HepG2 (cell line): ENCODE measurements at places on chromosomes 6 and 20.

DNA sequence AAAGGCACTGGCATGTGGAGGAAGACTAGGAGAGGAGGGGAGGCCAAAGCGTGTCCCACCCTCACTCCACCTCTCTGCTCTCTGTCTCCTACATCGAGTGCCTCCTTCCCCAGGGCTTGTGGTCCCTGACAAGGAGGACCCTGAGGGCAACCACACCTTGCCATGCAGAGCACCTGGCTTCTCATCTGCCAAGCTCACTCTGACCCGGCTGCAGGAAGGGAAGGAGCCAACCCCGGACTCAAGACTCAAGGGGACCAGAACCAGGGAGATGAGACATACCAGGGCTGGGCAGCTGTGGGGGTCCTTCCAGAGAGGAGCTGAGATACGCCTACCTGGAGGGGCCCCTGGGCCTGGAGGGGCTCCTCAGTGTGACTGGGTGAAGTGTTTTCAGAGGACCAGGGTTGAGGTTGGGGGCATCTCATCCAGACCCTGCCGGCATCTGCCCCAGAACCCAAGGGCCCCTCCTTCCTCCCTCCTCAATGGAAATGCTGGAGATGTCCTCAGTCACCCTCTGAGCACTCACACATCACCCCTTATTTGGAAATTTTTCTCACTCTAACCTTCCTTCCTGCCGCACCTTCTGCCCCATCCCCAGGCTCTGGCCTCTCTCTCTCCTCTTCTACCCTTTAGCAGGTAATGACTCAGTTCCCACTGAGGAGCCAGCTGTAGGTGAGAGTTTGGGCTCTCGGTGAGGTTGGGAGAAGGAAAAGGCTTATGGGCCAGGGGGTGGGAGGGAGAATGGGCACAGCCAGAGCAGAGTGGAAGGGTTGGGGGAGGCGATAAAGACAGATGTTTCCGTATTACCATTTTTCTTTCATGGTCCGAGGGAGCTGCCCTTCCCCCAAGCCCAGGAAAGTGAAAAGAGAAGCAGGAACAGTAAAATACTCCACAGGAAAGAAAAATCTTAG is 32.0 kb upstream of the POU5F1 start:
- no peak for DNase-seq

GRCh38 chr20:57199656-57200405 is 66.6 kb downstream of the BMP7 start:
- DNase-seq: no peak

DNA sequence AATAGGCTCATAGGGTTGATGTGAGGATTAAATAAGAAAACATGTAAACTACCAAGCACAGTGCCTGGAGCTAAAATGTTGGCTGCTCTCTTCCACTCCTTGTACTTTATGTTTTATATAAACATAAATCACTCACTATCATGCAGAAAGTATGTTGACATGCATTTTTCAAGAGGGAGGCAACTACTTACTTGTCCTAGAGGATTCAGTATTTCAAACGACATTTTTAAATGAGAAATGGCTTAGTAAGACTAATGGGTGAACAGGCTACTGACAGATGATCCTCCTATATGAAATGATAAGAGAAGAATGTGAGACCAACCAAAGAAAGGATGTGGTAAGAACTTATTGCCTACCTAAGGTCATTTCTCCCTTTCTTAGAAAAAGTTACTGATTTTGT is 21.0 kb downstream of the LATS1 start:
- no peak for DNase-seq

GRCh38 chr20:7841291-7841970 is 98.8 kb downstream of the HAO1 start:
- DNase-seq: no peak

DNA sequence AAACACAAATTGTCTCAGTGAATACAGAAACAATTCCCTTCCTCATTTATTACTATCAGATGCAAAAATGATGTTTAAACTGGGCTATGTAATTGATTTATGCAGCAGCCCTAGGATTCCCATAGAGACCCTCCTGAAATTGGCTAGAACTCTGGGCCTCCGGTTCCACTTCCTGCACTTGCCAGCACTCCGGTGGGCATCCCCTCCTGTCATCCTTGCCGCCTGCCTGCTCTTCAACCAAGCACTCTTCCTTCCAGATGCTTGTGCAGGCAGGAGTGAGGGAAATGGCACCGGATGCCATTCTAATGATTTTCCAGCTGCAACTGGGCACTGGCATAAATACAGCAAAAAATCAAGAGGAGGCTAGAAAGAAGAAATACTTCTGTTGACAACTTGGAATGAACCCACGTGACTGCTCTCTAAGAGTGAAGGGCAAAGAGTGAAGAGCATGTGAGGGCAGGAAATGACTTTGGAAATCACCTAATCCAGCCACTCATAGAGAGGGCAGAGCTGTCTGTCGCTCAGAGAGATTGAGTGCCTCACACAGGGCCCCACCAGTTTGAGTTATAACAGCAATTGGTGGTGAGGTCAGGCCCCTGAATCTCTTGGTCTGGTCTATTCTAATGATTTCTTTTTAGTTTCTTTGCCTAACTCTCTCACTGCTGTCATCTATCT is 3.7 kb upstream of the NEDD9 start:
- DNase-seq: no peak

DNA sequence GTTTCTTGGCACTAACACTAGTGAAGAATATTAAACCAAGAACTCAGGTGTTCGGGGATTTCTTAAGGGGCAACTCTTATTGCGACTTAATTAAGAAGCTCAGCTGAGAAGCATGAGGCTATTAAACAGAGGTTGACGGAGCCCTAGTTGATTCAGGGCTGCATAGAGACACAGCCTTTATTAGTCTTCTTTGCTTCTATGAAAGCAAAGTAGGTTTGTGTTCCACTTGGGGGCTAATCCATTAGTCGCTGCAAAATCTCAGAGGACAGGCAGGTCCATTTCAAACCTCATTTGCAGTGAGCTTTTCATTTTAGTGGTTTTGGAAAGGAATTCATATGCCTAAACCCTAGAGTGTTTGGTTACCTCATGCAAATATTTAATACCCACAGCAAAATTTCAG is 506.6 kb upstream of the SULF2 start:
- DNase-seq: no peak

- DNase-seq: no peak
Observed at GRCh38 chr20:58478141-58478805, 36.9 kb downstream of the APCDD1L start.

DNA sequence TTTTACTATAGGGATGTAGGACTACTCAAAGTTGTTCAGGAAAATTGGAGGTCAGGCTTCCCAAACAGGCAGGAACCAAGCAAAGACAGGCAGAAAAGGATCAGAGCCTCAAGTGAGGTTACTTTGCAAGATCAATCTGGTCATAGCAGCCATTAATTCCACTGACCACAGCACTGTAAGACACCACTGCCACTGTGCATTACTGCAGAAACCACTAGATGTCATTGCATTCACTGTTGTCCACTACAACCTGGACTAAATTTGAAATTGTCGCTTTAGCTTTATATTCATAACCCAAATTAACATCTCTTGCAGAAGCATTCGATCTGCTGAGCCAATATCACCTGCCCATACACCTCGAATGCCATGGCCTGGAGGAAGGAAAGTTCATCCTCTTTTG is 126.9 kb upstream of the UFL1 start:
- DNase-seq: peak; percentile 8

DNA sequence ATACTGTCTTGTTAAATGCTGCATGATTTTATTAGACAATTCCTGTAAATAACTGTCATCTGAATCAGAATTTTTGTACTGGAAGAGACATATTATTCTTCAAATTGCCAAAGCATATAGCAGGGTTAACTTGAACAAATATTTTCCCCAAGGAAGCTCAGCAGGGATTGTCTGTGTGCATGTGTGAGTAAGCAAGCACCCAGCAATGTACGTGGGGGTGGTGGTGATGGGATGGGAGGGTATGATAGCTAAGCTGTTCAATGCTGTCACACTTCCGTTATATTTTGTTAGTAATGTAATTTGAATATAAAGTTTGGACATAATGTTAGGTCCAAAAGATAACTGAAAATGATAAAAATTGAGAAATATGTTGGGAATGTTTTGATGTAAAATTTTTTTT is 118.1 kb downstream of the MYB start:
- DNase-seq: no peak

DNA sequence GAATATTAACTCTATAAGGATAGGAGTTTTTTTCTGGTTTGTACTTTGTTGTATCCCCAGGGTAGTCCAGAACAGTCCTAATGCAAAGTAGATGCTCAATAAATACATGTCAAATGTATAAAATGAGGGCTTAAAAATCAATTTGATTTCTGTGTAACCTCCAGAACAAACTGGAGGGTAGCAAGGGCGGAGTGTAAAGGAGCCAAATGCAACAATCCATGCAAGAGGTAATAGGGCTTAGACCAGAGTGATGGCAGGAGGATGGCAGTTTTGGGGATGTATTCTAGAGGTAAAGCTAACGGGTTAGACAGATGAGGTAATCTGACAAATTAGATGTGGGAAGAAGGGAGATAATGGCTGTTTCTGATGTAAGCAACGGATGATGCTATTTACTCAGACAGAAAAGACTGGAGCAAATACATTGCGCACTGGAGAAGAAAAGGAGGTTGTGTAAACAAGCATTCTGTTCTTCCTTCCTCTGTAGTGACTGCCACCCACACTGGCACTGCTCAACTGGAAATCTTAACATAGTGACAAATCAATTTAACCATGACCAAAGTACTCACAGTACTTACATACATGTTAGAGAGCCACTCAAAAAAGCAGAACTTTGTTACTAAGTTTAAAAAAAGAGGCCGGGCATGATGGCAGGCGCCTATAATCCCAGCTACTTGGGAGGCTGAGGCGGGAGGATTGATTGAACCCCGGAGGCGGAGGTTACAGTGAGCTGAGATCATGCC is 2.0 kb downstream of the ZNF318 start:
- no peak for DNase-seq

DNA sequence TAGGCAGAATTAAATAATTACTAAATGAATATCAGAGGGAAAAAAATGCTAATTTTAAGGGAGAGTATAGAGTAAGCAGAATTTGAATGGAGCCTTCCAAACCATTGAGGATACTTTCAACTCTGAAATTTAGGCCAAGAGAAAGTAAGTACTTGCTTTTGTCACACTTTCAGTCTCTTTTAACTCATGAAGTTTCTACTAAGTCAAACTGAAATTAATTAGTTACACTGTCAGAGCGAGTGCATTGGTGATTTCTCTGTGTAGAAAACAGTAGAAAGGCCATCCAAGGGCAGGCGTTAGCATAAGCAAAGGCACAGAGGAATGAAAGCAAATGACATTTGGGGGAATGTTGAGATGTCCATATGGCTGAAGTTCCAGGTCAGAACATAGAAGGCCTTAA is 92.9 kb downstream of the PLEKHG1 start:
- no peak for DNase-seq
